Anterior cingulate cortex (tissue), 58 donors: ENCODE measurements at places on chromosomes 4 and X.
A peak's percentile ranks its signal among the peaks of the same experiment; 100 is the strongest.

DNA sequence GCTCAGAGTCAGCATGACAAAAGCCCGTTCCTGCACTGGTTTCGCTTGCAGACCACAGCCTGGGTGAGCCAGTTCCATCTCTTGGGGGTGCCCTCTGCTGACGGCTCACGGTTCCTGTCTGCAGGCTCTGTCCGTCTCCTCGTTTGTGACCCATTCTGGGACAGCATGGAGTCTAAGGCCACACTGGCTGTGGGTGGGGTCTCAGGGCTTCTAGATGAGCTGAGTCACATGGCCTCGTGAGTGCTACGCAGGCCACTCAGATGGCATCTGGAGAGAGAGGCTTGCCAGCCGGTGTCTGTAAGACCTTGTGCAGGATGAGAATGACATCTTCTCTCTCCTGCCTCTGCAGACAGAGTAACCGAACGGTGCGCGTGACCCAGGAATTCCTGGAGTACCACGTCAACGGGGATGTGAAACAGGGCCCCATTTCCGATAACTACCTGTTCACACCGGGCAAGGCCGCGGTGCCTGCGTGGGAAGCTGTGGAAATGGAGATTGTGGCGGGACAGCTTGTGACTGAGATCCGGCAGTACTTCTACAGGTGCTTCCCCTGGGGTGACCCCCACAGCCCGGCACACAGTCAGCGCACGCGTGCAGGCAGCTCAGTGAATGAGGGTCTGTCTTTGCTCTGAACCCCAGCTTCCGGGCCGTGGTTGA, 31.6 kb upstream of the MRFAP1 start:
- DNase-seq: peak; percentile 3

DNA sequence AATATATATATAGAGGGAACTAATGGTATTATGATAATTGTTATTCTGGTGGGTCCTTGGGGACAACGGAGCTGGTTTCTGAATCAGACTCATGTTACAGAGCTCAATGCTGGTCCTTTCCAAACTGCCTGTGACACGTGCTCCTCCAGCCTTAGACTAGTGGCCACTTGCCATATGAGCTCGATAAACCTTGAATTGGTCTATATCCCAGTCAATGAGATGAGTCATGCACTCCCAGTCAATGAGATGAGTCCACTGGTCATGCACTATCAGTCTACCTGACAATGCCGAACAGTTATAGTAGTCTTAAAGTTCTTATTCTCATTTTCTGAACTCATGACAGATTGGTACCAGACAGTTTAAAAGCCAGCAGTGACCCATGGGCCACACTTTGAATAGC, 325.2 kb downstream of the LDB2 start:
- no peak for DNase-seq

DNA sequence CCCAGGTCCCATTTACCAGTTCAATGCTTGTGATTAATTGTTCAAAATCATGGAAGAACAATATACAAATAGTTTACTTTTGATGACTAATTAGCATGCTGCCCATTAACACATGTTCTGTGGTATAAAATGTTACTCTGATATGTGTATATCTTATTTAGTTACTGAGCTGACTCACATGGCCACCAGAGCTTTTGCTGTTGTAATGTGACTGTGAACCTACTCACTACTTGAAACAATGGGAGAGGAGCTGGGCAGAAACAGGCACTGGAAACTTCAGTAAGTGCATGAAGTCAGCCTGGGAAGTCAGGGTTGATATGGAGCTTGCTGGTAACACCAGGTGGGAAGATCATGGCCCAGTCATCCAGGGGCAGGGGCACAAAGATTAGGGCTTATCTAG, 72.7 kb upstream of the MAD2L1 start:
- DNase-seq: no peak

GRCh38 chrX:17860179-17860780, 818 bp downstream of the RAI2 start:
- DNase-seq: peak; percentile 2

GRCh38 chr4:2172627-2173231, 69.2 kb downstream of the HAUS3 start:
- no peak for DNase-seq
